ENCODE measurements at places on chromosomes 16 and 17. TPM values are rescaled to one million over a fixed set of nuclear protein-coding genes. Genes with fewer than 3 reads are reported as not detected.

- DNase-seq: no peak
Measured at GRCh38 chr16:67425580-67425979, 5.3 kb upstream of the HSD11B2 start.

GRCh38 chr17:1573932-1574696 is 11.5 kb upstream of the PITPNA start:
- peak; percentile 60 for DNase-seq

DNA sequence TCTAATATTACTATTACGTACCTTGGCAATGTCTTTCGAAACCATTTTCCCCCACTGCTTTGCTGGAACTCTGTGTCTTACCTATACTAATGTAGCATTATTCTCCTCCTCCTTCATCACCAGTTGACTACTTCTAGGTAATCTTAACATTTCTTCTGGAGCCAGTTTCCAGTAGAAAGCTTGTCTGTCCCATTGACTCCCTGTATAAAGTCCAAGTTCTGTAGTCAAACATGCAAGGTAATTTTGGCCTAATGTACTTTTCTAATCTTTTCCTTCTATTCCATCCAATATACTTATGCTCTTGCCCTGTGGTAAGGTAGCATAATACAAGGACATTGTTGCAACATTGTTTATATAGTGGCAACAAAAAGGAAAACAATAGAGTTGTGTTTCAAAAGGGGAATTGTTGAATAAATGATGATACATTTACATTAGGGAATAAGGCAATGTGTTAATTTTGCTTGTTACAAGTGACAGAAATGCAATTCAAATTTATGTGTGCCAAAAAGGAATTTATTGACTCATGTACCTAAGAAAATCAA is 27.9 kb downstream of the OMG start:
- no peak for DNase-seq

GRCh38 chr17:82050761-82051641 is 610 bp downstream of the RFNG start:
- DNase-seq: no peak

DNA sequence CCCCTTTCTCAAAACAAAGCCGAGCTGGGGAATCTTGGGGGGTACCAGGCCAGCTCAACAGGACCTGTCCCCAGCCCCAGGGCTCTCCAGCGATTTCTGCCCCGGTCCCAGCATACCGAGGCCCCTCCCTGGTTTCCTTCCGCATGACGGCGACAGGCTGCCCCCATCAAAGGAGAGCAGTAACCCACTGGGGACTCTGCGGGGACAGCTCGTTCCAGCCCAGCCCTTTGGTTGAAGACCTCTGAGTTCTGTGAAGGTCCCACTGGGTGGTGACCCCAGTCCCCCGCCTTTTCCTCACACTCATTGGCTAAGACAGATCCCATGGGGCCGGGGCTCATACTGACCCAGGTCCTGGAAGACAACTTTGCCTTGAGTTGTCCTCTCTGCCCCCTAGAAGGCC is 4.1 kb downstream of the SMTNL2 start:
- no peak for DNase-seq

- DNase-seq: no peak
Measured at GRCh38 chr16:55513616-55514015, 4.7 kb downstream of the LPCAT2 start.

DNA sequence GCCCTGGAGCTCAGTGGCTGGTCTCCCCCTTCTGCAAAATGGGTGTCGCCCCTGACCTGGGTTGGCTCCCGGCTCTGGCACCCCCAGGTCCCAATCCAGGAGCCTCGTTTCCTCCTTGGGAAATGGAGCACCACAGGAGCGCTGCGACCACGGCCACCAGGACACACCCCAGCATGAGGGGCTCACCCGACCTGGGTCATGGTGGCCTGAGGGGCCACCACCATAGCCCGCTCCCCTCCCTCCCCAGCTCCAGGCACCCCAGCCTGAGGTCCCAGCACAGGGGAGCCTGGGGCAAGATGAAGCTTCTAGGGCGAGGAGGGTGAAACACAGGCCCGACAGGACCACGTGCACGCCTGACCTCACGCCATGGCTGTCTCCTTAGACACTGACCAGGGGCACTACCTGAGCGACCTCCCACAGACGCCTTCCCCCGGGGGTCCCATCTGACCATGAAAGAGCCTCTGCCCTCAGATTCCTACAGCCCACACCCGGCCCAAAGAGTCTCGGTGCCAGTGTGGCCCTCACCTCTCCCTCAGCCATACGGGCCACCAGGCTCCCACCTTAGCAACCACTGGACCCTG is 11.8 kb downstream of the BCAR1 start:
- DNase-seq: no peak

DNA sequence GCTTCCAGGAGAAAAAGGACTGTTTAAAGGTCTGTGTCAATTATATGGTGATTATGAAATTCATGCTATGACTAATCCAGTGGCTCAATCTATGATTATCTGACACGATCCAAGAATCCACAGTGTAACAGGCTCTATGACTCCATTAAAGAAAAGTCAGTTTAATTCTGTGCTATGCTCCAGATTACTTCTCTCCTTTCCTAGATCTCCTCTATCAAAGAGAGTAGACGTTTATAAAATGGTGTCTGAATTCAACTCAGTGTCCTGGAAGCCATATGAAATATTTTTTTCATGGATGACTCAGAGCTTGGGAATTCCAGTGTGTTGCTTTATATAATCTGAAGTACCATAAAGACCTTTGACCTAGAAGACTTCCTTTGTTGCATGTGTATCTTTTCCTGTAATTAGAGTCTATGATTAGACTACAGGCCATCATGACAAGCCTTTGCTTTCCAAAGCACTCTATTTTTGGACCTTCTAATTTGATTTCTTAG is 27.0 kb upstream of the NF1 start:
- DNase-seq: peak; percentile 89

DNA sequence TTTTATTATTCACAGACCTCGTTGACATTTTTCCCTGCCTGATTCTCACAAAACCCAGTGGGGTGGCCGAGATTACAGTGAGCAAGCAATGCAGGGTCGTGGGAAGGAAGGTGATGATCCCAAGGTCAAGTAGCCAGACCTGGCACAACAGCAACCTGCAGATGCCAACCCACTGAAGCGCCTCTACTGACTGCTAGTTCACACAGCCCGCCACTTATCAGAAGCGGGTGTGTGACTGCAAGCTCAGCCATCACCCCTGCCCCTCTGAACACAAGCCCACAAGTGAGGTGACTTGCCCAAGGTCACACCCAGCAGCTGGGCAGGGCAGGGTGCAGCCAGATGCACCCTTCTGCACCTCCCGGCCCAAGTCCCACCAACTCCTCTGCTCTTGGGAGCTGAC is 7.1 kb downstream of the TFAP4 start:
- no peak for DNase-seq

- no peak for DNase-seq
Measured at GRCh38 chr16:54180421-54181359, 105.9 kb downstream of the IRX3 start.

DNA sequence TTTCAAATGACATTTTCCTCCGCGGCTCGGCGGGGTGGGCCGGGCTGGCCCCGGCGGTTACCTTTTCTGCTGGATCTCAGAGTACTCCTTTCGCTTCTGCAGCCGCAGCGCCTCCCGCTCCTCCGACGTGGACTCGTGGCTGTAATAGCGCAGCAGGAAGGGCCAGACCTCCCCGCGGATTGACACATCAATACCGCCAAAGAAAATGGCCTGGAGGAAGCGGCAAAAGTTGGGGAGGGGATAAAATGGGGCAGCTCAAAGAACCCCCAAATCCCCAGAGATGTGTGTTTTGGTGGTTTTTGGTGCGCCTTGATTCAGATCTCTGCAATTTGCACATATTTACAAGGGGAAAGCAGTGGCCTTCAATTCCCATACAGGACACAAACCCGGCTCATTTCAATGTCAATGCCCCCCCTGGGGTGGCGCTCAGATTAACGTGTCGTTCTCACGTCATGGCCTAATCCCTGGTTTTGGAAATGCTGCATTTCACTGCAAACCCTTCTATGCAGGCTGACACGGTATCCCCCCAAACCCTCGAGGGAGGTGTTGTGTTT is 85.9 kb downstream of the TBC1D16 start:
- no peak for DNase-seq

DNA sequence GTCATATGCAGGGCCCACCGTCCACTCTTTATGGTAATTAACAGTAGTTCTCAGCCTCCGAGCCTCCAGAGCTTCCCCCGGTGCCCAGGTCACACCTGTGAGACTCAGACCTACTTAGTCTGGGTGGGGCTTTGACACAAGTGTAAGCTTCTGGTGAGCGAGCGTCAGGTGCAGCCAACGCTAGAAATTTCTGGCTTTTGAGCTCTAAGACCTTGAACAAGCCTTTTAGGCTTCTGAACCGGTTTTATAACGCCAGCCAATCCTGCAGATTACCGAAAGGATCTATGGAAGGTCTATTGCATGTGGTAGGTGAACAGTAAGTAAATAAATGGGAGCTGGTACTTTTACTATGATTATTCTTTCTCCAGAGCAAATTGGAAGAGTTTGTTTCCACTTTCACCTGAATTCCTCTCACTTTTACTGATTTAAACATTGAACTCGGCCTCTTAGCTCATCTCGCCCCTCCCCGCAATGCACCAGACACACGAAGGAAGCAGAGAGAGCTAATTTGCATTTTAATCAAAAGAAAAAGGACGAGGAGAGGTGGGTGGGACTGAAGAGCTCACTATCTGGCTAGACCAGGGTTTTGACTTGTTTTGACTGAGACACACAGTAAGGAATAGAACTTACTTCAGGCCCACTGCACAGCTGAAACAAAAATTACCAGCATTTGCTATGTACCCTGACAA is 47.1 kb downstream of the ABAT start:
- no peak for DNase-seq

DNA sequence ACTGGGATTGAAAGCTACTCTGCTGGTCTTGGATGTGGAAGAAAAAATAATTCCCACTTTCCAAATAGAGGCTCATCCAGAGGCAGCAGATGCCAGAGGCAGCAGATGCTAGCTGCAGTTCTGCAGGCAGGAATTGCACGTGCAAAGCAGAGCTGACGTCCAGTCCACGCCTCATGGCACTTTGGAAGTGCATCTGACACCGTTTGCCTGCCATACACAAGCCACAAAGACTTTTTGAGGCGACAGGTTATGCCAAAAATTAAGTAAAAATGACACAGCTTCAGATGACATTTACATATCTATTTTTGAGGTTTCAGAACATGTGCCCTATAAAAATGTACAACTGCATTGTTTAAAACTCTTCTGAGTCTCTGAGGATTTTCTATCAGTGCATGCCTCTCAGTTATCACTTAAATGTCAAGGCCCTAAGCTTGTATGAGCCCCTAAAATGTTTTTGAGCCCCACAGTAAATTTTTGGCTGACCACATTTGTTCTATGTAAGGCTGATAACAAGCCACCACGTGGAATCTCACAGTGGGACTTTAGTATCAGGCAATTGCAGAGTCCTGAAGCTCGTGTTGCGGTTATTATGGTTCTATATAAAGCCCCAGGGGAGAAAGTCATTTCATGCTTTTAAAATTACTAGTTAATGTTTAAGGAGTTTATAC is 239.2 kb downstream of the PRKCA start:
- peak; percentile 78 for DNase-seq

DNA sequence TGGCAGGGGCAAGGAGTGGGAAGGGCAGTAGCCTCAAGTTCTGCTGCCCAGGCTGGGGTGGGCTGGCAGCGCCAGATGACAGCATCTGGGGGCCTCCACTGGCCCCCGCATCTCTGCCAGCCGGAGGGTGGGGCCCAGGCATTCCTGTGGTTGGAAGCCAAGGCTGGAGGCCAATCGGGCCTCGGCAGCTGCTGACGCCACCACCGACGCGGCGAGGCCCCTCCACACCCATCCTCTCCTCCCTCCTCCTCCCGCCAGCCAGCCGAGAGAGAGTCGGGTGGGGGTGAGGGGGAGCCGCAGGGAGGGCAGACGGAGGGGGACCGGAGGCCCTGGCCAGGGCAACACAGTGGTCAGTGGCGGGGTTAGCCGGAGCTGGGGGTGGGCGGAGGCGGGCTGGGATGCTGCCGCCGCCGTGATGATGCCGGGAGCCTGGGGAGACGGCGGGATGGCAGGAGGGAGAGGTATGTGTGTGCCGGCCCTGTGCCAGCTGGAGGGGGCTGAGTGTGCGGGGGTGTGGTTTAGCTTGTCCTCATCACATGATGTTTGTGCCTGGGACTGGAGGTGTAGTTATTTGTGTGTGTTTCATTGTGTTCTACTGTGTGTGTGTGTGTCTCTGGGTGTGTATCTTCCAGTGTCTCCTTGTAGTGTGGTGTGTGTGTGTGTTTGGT is 36.6 kb downstream of the ARHGAP23 start:
- DNase-seq: peak; percentile 97

DNA sequence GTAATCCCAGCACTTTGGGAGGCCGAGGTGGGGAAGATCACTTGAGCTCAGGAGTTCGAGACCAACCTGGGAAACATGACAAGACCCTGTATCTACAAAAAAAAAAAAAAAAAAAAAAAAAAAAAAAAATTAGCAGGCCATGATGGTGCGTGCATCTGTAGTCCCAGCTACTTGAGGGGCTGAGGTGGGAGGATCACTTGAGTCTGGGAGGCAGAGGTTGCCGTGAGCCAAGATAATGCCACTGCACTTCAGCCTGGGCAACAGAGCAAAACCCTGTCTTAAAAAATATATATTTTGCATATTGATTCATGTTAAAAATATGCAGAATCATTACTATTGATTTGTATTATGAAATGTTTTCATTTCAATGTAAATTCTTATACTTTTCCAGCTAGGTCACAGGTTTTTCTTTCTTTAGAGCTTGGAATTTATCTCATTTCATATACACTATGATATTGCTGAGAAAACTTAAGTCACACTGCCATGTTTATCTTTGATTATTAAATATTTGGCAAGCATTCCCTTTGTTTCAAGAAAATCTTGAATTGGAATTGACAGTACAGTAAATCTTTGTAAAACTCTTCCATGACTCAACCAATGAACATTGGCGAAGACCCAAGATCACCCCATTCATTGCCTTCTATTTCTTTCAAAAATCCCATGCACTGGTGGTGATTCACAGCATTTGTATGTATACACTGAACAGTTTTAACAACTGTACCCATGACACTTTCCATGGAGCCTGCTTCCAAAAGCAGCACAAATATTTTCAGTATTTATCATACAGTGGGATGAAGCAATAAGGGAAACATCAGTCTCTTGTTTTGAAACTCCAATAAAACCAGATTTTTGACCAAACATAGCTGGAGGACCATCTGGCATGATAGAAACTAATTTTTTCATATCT is 83.5 kb upstream of the TNRC6A start:
- DNase-seq: peak; percentile 99

The UNC45B gene
- not detected for total RNA-seq

The TBC1D3H gene
- total RNA-seq: not detected

The P2RX5 gene
- 32.7 TPM for total RNA-seq

The VMO1 gene
- not detected for total RNA-seq

The NGFR gene
- total RNA-seq: 2.3 TPM

All from A172 (cell line).